ENCODE measurements at places on chromosomes 3 and 15.

DNA sequence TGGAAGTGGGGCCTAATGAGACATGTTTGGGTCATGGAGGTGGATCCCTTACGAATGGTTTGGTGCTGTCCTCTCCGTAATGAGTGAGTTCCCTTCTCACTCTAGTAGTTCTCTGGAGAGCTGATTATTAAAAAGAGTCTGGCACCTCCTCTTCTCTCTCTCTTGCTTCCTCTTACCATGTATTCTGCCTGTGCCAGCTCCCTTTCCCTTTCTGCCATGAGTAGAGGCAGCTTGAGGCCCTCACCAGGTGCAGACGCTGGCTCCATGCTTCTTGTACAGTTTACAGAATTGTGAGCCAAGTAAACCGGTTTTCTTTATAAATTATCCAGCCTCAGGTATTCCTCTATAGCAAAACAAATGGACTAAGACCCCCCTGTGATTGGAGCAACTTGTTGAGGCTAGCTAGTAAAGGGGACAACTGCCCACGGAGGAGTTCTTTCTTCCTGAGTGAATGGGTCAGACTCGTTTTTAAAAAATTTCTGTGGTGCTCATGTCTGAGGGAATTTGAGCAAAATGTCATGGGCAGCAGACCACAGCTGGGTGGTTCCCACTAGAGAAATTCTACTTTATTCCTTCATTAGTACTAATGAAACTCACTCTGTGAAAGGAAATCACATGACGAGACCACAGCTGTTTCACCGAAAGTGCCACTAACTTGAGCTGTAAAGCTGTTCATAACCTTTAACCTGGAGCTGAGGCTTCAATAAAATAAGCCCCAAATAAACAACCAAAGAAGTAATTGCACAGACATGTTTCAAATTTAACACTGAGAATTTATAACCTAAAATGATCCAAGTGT is 210.0 kb downstream of the NFKBIZ start:
- DNase-seq: no peak

GRCh38 chr15:90583471-90584252 is 53.9 kb downstream of the CRTC3 start:
- DNase-seq: no peak

- no peak for DNase-seq
Measured at GRCh38 chr3:152646004-152646403, 188.9 kb upstream of the P2RY1 start.

- no peak for DNase-seq
Measured at GRCh38 chr15:55552451-55552850, 35.7 kb downstream of the PYGO1 start.

DNA sequence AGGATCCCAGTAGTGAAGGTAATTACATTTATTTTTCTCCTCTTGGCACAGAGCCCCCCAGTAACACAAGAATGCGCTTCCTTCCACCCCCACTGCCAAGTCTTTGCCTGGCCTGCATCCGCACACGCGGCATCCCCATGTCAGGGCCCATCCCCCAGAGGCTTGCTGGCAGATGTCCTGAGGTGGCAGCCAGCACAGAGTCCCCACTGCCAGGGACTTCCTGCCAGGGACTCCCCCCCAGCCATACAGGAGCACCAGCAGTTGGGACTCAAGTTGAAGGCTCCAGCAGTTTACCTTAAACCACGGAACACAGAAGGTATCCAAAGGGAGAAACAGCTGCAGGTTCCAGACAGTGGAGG is 41.0 kb downstream of the MEGF11 start:
- DNase-seq: no peak

- no peak for DNase-seq
Measured at GRCh38 chr15:31195871-31196270, 94.3 kb upstream of the TRPM1 start.

- DNase-seq: no peak
Measured at GRCh38 chr3:67854663-67855062, 200.3 kb upstream of the SUCLG2 start.

- DNase-seq: peak; percentile 3
Measured at GRCh38 chr15:101579631-101580163, 72.5 kb downstream of the TM2D3 start.

GRCh38 chr3:66386925-66387650 is 113.7 kb downstream of the LRIG1 start:
- DNase-seq: no peak

- DNase-seq: no peak
Measured at GRCh38 chr3:108970561-108970960, 16.9 kb upstream of the GUCA1C start.

DNA sequence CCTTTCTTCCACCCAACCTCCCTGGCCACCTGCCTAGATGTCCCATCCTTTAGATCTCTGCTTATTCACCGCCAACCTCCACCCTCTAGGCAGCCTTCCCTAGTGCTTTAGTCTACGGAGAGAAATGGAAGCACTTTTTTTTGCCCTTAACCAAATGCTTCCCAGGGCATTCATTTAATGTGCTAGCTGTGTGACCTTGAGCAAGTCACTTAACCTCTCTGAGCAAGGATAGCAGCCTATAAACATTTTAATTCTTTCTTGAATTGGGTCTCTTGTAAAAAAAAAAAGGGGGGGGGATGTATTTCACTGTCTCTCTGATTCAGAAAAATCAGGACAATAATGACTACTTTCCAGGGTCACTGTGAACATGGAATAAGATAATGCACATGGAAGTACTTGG is 3.2 kb upstream of the INSYN1 start:
- DNase-seq: no peak

- no peak for DNase-seq
Measured at GRCh38 chr15:96703794-96704550, 373.5 kb downstream of the NR2F2 start.

GRCh38 chr3:52052831-52053306 is 3.5 kb downstream of the DUSP7 start:
- DNase-seq: peak; percentile 85

DNA sequence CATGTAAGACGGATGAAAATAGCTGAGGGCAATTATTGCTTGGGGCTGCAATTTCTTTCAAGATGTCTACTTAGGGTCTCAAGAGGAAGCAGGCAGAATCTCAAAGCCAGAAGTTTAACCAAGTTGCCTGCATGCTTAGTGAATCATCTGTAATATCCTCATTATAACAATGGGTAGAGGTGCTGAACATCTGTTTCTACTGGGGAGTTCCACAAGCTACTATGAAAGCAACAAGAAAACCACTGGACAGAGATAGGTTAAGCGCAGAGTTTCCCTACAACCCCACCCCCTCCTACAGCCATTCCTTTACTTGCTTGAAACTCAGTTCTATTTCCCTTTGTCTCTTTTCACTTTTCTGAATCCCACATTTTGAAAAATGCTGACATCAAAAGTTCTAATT is 759.4 kb upstream of the GBE1 start:
- DNase-seq: no peak

DNA sequence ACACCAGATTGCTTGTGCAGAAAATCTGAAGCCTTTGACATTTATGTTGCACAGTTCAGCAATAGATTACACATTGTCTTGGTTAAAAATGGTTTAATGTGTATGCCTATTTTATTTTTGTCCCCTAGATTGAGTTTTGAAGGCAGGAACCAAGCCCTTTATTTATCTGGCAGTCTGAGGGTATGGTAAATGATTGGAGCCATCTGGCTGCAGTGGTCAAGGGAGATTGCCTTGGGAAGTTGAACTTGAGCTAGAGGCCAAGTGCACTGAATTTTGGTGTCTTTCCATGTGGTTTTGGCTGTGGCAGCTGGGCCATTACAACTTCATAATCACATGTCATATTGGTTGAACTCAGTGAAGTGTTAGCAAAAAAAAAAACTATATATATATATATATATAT is 248.7 kb upstream of the C2CD4B start:
- DNase-seq: no peak

GRCh38 chr3:174229916-174230315 is 629.2 kb upstream of the NAALADL2 start:
- no peak for DNase-seq
